ENCODE measurements at places on chromosomes 2 and 18.

DNA sequence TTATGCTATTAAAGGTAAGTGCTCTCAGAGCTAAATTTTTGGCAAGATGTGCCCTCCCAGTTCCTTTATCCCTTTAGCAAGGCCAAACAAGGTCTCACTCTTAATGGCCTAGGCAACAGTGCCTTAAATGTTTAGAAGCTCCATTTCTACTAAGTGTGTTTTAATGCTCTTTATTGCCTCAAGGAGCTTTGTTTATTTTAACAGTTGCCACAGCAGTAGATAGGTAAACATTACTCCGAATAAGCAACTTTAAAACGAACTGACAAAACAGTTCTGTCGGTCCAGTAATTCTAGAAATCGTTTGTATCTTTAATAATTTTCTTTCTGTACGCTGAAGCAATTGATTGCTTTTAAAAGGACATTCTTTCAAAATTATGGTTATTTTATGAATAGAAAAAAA is 74.5 kb downstream of the PIEZO2 start:
- no peak for DNase-seq

DNA sequence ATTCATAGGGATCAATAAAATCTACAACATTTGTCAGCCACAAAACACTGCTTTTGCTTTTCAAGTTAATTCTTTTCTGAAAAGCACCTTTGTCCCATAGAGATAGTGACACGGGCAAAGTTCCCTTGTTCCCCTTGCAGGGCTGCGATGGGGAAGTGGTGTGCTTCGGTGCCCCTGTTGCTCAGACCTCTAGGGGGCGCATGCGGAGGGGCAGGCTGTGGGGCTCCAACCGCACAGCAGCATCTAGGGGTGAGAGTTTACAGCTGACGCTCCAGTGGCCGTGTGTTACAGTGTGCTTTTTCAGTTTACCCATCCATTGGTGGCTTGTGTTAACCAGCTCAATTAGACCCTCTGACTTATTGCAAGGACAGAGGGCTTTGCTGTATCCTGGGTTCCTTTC is 1432.2 kb upstream of the ACVR2A start:
- DNase-seq, result no peak

GRCh38 chr2:46134531-46135227 is 162.5 kb upstream of the EPAS1 start:
- DNase-seq, result no peak

GRCh38 chr2:12935796-12936195 is 219.1 kb downstream of the TRIB2 start:
- no peak for DNase-seq

DNA sequence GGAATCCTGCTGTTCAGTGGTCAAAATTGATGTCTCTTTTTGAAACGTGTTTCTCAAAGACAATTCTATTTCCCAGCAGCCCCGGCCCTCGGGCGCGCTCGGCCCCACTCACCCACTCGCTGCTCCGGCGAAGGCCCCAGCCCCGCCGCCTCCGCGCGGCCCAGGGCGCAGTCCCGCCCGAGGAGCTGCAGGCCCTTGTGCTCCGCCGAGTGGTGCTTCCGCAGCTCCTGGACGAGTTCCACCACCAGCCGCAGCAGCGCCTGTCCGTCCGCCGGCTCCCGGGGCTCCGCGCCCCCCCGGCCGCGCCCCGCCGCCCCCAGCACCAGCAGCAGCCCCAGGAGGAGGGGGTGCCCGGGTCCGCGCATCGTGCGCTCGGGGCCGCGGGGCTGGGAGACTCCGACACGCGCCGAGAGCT is 413 bp downstream of the ALKAL2 start:
- DNase-seq, result no peak

- DNase-seq, result no peak
These were observed 63.7 kb downstream of the COPS8 start for GRCh38 chr2:237149425-237149824.

DNA sequence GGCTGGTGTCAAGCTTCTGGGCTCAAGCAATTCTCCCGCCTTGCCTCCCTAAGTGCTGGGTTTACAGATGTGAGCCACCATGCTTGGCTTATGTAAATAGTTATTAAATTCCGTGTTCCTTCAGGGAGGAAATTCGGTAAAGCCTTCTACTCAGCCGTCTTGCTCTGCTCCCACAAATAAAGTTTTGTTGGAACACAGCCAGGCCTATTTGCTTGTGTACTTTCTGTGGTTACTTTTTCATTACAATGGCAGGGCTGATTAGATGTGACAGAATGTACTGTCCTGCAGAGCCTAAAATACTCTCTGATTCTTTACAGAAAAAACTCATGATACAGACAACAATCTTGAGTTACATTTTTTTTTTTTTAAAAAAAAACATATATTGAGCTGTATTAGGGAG is 68.8 kb upstream of the TACR1 start:
- no peak for DNase-seq

DNA sequence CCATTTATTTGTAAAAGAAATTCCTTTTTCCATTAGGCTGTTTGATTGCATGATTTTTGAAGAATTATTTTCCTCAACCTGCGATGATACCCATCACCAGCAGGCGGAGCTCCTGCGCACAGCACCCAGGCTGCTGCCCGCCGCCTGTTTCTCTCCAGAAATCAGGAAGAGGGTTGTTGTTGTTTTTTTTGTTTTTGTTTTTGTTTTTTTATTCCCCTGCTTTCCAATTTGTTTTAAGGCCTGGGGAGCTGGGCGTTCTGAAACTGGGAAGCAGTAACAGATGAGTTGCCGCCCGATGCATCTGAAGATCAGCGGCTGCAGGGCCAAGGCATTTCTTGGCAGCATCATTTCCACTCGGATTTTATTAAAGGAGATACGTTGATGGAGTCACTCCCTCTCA is 132.1 kb downstream of the MBP start:
- peak; percentile 39 for DNase-seq

DNA sequence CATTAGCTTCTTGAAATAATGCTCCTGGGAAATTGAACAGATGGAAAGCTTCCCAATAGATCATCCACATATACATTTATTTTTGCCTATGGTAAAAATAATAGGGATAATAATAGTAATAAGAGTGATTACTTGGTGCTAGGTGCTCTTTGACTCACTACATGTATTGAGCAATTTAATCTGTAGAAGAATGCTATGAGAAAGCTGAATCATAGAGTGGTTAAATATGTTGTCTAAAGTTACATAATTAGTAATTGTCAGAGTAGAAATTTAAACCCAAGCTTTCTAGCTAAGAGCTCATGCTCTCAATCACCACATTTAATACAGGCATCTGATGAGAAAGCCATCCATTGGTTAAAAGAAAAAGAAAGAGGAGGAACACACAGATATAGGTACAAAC is 590.5 kb upstream of the SLC8A1 start:
- DNase-seq, result no peak

GRCh38 chr18:31633392-31634330 is 42.0 kb downstream of the TTR start:
- DNase-seq, result no peak

DNA sequence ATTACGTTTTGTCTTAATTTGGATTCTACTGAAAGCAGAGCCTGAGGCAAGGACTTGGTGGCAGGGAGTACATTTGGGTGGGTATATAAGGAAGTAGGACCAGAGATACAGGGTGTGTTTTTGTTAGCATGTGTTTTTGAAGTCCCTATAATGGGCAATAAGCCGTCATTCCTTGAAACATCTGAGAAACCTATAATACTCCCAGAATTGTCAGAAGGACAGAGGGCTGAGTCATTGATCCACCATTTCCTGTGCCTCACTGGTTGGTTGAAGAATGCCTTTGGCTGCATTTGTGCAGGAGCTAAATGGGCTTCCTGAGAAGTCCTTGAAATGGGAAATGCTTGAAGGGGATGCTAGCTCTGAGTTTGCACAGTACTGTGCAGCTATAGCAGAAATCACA is 281.8 kb upstream of the ZEB2 start:
- no peak for DNase-seq

DNA sequence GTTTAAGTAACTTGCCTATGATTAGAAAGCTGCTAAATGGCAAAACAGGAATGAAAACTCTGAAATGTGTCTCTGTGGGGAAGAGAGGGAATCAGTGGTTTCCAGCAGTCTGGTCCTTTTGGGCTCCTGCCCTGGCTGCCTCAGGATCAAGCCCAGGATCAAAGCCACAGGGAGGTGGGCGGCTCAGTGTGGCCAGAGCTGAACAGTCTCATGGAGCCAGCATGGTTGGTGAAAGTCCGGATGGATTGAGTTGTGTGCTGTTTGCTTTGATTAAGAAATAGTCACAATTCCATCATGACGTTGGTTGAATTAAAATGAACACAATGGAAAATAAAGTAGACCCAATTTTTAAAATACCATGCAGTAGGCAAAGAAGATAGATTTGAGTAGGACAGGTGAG is 344.2 kb downstream of the LPIN1 start:
- no peak for DNase-seq

- no peak for DNase-seq
These were observed 6.8 kb downstream of the ACTR1B start for GRCh38 chr2:97656905-97657587.

- no peak for DNase-seq
These were observed 58.2 kb downstream of the PMAIP1 start for GRCh38 chr18:59957957-59958356.

- no peak for DNase-seq
These were observed 41.4 kb downstream of the RAD51AP2 start for GRCh38 chr2:17476830-17477229.

DNA sequence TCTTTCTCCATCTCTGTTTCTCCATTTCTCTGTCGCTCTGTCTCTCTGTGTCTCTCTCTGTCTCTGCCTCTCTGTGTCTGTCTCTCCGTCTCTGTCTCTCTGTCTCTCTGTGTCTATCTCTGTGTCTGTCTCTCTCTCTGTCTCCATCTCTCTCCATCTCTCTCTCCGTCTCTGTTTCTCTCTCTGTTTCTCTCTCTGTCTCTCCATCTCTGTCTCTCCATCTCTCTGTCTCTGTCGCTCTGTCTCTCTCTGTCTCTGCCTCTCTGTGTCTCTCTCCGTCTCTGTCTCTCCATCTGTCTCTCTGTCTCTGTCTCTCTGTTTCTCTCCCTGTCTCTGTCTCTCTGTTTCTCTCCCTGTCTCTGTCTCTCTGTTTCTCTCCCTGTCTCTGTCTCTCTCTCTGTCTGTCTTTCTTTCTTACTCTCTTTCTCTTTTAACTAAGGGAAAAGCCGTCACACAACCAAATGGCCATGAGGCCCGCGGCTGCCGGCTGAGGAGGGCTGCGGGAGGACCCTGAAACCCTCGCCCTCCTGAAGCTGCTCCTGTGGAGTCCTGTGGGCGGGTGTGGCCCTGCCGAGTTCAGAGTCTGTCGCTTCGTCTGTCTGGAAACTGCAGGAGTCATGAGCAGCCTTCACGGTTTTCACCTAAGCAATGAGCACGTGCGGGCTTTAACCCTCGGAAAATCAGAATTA is 29.3 kb downstream of the NFATC1 start:
- no peak for DNase-seq

- no peak for DNase-seq
These were observed 238.0 kb upstream of the SALL3 start for GRCh38 chr18:78741381-78742217.

GRCh38 chr18:57727952-57728807 is 74.9 kb downstream of the ATP8B1 start:
- DNase-seq, result no peak

DNA sequence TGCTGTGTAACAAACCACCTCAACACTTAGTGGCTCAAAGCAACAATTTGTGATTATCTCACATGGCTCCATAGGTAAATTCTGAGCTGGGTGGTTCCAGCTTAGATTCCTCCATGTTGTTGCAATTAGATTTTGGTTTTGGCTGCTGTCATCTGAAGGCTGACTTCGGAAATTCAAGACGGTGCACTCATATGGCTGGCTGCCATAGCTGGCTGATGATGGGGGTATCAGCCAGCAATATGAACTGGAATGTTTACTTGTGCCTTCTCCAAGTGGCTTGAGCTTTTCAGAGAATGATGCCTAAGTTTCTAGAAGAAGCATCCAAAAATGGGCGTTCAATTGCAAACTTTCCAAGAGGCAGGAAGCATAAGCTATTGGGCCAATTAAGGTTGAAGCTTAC is 213.1 kb downstream of the GCA start:
- no peak for DNase-seq

DNA sequence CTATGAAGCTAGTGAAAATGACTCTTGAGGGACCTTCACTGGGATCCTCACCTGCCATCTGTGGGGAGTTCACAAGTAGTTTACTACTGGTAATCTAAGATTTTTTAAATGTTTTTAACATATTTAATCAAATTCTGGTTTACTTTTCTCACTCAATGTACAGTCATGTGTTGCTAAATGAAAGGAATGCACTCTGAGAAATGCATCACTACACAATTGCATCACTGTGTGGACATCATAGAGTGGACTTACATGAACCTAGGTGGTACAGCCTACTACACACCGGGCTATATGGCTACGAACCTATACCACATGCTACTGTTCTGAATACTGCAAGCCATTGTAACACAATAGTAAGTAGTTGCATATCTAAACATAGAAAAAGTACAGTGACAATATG is 528.0 kb downstream of the BCL11A start:
- no peak for DNase-seq

DNA sequence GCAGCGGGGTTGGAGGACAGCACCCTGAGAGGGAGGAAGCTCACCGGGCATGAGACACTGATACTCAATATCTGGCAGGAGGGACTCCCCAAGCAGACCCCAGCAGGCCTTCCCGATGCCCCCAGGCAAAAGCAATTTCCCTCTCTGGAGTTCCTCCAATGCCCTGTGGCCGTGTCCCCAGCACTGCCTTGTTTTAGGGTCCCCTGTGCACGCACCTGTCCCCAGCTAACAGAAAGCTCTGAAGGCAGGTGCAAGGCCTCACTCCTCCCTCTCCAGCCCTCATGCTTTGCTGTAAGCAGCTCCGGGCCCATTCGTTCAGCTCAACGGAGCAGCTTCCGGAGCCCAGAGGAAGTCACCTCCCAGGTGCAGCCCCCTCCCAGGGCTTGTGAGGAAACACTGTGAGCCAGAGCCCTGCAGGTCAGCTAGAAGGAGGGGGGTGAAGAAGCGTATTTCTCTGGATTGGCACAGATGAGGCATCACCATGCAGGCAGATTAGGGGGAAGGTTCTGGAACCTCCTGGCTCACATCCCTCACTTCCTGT is 50.3 kb upstream of the ID2 start:
- DNase-seq, result no peak

DNA sequence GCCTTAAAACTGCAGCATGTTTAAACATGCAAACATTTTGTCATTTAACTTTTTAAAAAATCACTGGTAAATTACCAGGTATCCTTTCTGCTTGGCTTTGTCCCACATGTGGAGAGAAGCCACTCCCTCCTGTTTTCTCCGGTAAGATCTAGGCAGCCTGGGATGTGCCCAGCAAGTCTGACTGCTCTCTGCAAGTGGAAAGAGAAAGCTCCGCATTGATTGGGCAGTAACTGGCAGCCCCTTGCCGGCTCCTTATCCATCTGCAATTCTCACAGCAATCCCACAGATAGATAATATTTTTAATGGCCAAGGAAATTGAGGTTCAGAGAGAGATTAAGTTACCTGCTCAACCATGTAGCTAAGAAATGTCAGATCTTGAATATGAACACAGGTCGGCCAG is 136.1 kb downstream of the TMEM200C start:
- no peak for DNase-seq

DNA sequence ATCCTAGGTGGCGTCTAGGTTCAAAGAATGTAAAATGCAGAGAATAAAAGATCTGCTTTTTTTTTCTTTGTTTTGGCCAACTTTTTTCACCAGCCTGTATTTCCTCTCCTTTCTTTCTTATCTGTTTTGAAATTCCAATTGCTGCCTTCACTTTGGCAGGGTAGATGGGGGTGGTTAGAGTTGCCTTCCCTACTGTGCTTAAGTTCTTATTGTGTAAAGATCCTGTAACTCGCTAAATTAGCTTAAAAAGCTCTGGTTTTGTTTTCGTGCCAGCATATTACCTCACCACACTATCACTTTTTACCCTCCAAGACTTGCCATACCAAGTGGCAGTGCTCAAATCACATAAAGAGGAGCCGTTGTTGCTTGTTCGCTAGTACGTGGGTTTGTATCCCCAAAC is 921.7 kb downstream of the DPP10 start:
- no peak for DNase-seq

All from activated T-cell treated with anti-CD3 and anti-CD28 coated beads for 1 hour (primary cell).